ENCODE measurements at places on chromosomes 6 and 20. TPM values are rescaled to one million over a fixed set of nuclear protein-coding genes. Genes with fewer than 3 reads are reported as not detected.

The MPIG6B gene
- not detected for polyA plus RNA-seq

The DAAM2 gene
- polyA plus RNA-seq, result 0.62 TPM

The DCBLD1 gene
- polyA plus RNA-seq, result 21.4 TPM

The PRPH2 gene
- not detected for polyA plus RNA-seq

Measured in neural cell (in vitro differentiated cells).